ENCODE measurements at places on chromosomes 7 and 10. TPM values are rescaled to one million over a fixed set of nuclear protein-coding genes. Genes with fewer than 3 reads are reported as not detected.

The ESYT2 gene
- total RNA-seq: 162 TPM

DNA sequence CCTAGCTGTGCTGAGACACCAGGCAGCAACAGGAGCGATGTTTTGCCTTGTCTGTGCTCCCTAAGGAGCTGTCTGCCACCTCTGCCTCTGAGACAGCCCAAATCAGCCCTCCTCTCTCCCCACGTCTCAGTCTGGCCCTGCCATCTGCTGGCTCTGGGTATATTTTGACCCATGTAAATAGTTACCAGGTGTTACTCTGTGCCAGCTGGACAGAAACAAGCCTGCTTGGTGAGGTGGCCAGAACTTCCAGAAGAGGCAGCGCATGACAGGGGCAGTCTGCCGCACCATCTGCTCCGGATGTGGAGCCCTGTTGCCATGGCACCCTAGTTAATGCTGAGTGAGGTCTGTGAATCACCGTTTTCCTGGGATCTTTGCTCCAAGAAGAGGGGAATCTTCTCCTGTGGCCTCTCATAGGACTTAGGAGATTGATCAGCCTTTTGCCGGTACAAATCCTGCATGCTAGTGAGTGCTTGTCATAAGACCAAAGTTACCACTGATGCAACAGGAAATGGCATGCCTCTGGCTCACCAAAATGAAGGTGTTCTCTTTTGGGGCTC lies 31.8 kb downstream of the GSTO2 start:
- H3K4me1 ChIP-seq: peaks cover 15% of the 10 kb centered on the region
- H3K4me3 ChIP-seq: no peak overlapping the region
- H3K27ac ChIP-seq: no peak overlapping the region
- no peaks in the 10 kb centered on the region for H3K27me3 ChIP-seq
- DNase-seq: no peak
- no peaks in the 10 kb centered on the region for H3K36me3 ChIP-seq

- H3K4me3 ChIP-seq: no peak overlapping the region
- H3K36me3 ChIP-seq: no peaks in the 10 kb centered on the region
- H3K27me3 ChIP-seq: no peaks in the 10 kb centered on the region
- no peak for DNase-seq
Measured at GRCh38 chr10:50653142-50653541, 29.4 kb upstream of the SGMS1 start.

DNA sequence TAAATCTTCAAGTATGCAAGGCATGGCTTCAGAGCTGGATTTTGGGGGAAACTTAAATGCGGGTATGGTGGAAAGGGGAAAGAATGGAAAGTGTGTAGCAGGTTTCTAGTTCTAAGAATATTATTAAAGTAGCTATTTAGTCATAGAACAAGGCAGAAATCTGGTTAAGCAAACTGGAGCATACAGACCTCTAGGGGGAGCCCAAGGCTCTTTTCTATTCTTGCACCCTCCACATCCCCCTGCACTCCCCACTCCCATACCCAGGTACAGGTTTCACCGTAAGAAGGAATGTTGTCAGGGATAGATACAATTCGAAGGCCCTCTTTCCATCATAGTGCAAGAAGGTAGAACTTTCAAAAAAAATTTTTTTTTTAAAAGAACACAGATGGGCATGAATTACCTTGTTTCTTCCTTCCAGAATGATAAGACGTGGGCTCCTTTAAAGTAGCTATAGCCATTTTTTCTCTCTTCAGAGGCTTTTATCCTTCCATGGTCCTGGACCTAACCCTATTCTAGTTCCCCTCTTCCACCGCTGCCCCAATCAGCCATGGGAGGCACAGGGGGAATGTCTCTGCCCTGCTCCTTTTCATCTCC lies 41.5 kb upstream of the SMIM30 start:
- no peaks in the 10 kb centered on the region for H3K4me1 ChIP-seq
- no peak overlapping the region for H3K27ac ChIP-seq
- H3K27me3 ChIP-seq: no peaks in the 10 kb centered on the region
- no peaks in the 10 kb centered on the region for H3K36me3 ChIP-seq

The NUTM2E gene
- total RNA-seq: 0.70 TPM
